Daoy (cell line): ENCODE measurements at places on chromosomes 7 and 10. TPM values are rescaled to one million over a fixed set of nuclear protein-coding genes. Genes with fewer than 3 reads are reported as not detected.

DNA sequence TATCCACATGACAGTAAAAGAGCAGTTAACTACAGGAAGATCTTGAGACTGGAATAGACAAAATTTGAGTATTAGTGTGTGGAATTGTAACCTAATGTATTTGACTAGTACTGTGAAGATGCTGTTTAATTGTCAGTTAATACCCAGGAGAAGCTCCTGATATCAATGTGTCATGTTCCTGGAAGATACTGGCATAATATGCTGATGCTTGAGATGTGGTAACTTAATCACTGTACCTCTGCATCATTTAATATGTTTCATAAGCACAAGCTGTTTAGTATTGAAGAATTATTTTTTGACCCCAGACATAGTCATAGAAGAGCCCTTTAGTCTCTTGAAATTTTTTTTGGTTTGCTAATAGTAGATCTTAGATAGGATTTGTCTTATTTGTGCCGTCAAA, 15.4 kb downstream of the CCSER2 start:
- no peak for DNase-seq

- peak; percentile 90 for DNase-seq
Measured at GRCh38 chr10:129963641-129964501, at the start of gene EBF3. EBF3 (minus strand) TSS chr10:129964274; CDS start chr10:129963768, 506 bp downstream.

Gene CHN2
- total RNA-seq = 15.3 and 19.8 TPM in 2 replicates

Gene C10orf71
- total RNA-seq = not detected in 2 replicates

Gene WEE2
- not detected in 2 replicates for total RNA-seq

Gene GDF10
- total RNA-seq = 0.23 TPM in 1 of 2 replicates, not detected in the other

Gene AOAH
- 39.0 and 42.6 TPM in 2 replicates for total RNA-seq

Gene PAOX
- total RNA-seq = 0.48 and 2.1 TPM in 2 replicates
